T-cell (primary cell): ENCODE measurements at places on chromosomes 12 and 14. TPM values are rescaled to one million over a fixed set of nuclear protein-coding genes. Genes with fewer than 3 reads are reported as not detected.

The KRT71 gene
- total RNA-seq, result not detected

The ALX1 gene
- not detected for total RNA-seq

The TMEM63C gene
- 0.79 TPM for total RNA-seq

The TRIP11 gene
- total RNA-seq, result 58.3 TPM

The LRRIQ1 gene
- total RNA-seq, result not detected

The TAS2R30 gene
- total RNA-seq, result 2.3 TPM

The LMNTD1 gene
- total RNA-seq, result not detected

The GRIP1 gene
- 7.3 TPM for total RNA-seq

The ESRRB gene
- total RNA-seq, result 0.35 TPM

The FGF6 gene
- total RNA-seq, result not detected

The OR6C3 gene
- total RNA-seq, result not detected

The DBX2 gene
- total RNA-seq, result not detected

The IFNG-AS1 gene
- total RNA-seq, result 3.3 TPM

The KIF5A gene
- total RNA-seq, result 0.83 TPM

The CSAD gene
- total RNA-seq, result 69.6 TPM

The C12orf76 gene
- total RNA-seq, result 14.8 TPM

The MON2 gene
- 69.6 TPM for total RNA-seq

The DAO gene
- total RNA-seq, result not detected

The KRT86 gene
- not detected for total RNA-seq

The PTGDR gene
- total RNA-seq, result 8.9 TPM

The PZP gene
- total RNA-seq, result not detected

The CPNE8 gene
- 3.2 TPM for total RNA-seq

The TTC9 gene
- 22.6 TPM for total RNA-seq

The PRB2 gene
- not detected for total RNA-seq

The SLC17A8 gene
- total RNA-seq, result not detected

The ACOT6 gene
- not detected for total RNA-seq

The GLT1D1 gene
- not detected for total RNA-seq

The DIO2 gene
- total RNA-seq, result not detected

The LRCOL1 gene
- total RNA-seq, result not detected

The TSPAN11 gene
- total RNA-seq, result not detected

The RNASE7 gene
- total RNA-seq, result not detected

The GPR132 gene
- 49.7 TPM for total RNA-seq

The HOXC12 gene
- total RNA-seq, result not detected

The PPP1CC gene
- 119 TPM for total RNA-seq

The RAD51AP1 gene
- total RNA-seq, result 0.89 TPM

The RBP5 gene
- total RNA-seq, result 0.59 TPM

The OR10A7 gene
- total RNA-seq, result not detected
